ENCODE measurements at places on chromosomes 11 and 22.

DNA sequence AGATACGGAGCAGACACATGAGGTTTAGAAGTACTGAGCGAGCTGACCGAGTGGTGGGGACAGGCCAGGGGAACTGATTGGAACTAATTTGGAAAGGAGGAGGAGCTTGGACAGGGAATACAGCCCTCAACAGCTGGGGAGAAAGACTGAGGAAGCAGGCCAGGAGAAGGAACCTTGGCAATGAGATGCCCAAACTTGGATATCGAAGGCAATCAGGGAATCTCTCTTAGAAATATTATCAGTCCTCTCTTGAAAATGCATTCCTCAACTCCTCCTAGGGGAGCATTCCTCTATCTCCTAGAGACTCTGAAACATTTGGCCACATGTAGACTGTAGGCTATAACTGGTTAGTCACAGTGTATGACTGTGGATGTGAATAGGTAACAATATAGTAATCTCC, 284.6 kb downstream of the GUCY1A2 start:
- no peak for DNase-seq

GRCh38 chr11:112588252-112588694, 327.6 kb upstream of the PLET1 start:
- peak; percentile 27 for DNase-seq

DNA sequence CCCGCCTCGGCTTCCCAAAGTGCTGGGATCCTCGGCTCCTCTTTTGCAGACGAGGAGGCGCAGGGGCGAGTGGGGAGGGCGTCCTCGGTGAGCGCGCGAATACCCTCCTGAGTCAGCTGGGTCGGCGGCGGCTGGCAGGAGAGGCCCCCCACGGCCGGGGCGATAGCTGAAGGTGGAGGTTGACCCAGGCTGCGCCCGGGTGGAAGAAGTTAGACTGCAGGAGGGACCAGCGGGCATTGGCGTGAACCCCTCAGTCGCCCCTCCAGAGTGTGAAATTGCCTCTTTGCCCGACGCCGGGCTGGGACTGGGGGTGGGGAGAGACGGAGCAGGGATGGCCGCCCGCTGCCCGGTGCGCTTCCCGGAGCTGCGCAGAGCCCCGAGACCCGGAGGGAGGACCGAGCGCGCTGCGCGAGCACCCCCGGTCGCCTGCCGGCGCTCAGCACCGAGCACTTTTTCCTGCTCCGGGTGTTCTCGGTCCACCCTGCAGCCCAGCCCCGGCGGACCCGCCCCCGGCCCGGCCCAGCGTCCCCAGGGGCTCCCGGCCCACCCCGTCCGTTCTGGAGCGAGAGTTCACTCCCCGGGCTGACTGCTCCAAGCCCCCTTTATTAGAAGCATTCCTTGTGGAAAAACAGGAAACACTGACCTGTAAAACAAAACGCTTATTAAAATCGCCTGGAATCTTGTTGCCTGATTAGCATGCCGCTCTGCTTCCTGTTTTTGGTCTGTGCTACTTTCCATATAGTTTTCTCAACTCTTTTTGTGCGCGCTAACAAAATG, 13.7 kb upstream of the CPT1A start:
- DNase-seq = peak; percentile 28

- DNase-seq = no peak
Observed at GRCh38 chr22:20654343-20655208, 119.3 kb upstream of the SERPIND1 start.

- DNase-seq = peak; percentile 15
Observed at GRCh38 chr11:128956401-128957201, 13.9 kb upstream of the TP53AIP1 start.

DNA sequence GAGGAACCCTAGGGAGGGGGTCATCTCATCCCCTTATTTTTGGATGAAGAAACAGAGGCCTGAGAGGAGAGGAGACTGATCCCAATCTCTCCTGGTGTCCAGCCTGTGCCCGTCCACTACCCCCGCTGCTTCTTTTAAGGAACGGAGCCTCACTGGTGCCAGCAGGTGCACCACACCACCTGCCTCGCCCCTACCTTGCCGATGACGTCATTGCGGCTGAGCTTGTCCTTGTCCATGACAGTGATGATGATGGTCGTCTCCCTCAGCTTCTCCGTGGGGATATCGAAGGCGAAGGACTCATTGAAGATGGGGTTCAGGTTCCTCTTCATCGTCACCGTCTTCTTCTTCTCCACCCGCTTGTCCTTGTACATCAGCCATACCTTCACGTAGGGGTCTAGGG, 14.3 kb downstream of the LRRC10B start:
- DNase-seq = no peak

DNA sequence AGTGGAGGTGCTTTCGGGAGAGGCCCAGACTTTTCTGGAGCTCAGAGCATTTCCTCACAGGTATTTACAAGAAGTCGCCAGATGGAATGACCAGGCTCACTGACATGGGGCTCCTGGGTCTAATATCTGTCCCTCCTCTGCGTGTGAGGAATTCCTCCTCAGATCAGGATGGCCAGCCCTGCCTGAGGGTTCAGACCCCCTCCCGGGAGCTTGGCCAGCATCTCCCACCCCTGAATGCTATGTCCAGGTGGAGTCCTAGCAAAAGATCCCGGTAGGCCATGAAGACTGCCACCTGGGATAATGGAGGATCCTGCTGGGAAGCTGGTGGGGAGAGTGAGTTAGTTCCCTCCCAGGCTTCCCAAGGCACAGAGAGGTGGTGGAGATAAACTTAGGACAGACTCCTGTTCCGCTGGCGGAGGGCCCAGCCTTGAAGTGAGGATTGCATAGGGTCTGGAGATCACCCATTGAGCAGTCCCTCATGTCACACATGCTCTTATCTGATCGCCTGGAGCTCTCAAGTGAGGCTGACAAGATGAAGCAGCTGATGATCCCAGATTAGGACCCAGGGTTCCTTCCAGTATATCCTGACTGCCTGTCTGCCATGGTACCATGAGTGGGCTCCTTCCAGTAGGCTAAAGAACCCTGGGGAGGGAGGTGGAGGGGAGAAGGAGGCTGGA, 5.7 kb downstream of the OAF start:
- DNase-seq = no peak

GRCh38 chr11:119373921-119374631, 7.4 kb downstream of the USP2 start:
- DNase-seq = peak; percentile 70

DNA sequence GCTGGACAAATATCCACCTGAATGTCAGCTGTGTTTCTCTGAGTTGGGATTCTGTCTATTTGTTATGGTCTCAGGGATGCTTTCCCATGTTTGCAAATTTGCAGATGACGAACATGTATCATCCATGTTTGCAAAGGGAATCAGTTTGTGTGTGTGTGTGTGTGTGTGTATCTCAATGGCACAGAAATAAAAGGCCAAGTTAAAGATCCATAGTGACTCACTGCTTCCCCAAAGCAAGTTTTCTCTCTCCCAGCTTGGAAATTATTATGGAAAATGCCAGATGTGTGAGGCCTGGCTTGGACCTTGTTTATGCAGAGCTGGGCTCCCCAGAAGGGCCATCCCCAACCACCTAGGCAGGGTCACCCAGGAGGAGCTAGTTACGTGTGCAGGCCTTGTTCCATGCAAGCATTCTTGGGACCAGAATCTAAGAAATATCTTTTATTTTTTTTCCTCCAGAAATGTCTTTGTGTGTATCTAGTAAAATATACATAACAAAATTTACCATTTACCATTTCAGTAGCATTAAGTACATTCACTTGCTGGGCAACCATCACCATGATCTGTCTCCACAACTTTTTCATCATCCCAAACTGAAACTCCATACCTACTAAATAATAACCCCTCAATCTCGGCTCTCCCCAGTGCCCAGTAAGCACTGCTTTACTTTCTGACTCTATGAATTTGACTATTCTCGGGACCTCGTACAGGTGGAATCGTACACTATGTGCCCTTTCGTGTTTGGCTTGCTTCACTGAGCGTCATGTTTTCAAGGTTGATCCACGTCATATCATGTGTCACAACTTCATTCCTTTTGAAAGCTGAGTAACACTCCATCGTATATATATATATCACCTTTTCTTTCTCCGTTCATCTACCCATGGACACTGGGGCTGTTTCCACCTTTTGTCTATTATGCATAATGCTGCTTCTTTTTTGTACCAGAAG, 56.6 kb upstream of the WNT7B start:
- DNase-seq = no peak

GRCh38 chr22:39543095-39543494, 10.5 kb upstream of the RPS19BP1 start:
- peak; percentile 36 for DNase-seq

GRCh38 chr11:119964136-119965025, 173.5 kb downstream of the TRIM29 start:
- DNase-seq = no peak

GRCh38 chr11:29027436-29027835, 919.2 kb downstream of the METTL15 start:
- no peak for DNase-seq

DNA sequence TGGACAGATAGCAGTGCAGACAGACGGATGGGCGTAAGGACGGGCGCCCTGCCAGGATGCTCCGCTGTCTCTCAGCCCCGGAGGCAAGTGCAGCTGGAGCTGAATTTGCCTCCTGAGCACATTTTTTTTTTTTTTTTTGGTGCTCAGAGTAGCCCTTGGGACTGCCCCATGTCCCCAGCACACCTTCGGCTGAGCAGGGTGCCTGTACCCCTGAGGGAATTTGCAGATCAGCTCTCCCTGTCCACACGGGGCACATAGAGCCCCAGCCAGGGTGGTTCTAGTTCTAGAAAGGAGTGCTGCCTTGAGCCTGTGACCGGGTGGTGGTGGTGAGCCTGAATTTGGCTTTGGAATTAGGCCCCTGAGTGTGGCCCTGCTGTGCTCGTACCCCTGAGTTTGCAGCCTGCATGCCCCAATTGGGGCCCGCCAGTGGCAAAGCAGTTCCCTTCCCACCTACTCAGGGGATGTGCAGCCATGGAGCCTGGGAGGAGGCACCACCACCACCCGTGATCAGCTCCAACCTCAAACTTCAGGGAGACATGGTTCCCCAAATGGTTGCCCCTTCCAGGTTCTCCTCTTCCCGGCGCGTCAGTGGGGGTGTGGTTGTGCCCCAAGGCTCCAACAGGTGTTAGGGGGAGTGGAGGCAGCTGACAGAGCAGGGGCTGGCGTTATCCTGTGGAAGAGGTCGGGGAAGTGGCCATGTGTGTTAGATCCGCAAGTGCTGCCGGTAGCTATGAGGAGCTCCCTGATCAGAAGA, 1232.7 kb downstream of the BRD1 start:
- DNase-seq = no peak

DNA sequence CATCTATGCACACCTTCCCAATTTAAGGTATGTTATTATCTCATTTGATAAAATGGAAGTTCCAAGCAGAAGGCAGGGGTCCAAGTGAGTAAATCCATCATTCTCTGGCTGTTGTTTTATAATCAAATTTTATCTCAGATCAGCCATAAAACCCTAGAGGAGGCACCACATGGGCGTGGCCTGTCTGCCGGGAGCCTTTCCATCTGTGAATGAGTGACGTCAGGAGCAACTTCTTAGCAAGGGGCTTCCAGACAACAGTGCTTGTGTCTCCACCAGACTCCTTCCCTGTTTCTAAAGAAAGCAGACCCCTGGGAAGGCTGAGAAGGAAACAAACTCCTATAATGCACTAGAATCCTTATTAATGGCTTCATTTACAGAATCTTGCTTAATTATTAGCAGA, 13.5 kb downstream of the SEZ6L start:
- DNase-seq = no peak

DNA sequence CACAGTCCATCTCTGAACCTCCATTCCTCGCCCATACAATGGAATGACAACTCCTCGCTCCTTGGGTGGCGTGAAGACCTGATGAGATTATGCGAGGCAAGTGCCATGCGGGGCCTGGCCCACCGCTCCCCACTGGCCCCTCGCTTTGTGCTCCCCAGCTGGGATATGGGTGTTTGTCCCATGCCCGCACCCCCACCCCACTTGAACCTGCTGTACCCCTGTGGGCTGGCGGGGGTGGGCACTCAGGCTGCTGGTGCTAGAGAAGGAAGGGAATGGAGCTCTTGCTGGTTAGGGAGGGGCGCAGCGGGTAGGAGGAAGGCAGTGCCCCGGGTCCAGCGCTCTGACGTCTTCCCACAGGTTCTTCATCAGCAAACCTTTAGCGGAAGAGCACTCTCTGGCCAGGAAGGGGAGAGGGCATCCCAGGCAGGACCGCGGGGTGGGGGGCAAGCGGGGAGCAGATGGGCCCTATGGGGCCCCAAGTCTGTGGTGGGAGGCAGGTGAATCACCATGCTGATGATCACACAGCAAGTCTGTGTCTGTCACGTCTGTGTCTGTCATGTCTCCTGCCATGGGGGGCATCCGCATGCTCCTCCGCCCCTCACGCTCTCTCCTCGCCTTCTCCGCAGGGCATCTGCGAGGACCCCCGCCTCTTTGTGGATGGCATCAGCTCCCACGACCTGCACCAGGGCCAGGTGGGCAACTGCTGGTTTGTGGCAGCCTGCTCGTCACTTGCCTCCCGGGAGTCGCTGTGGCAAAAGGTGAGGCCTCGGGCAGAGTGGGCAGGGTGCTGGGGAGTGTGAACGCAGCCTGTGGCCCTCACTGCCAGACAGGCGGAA, 9.4 kb upstream of the OMP start:
- no peak for DNase-seq

GRCh38 chr11:69965821-69966582, 112.1 kb upstream of the ANO1 start:
- no peak for DNase-seq

- DNase-seq = no peak
Observed at GRCh38 chr22:16933291-16934282, 74.4 kb downstream of the GAB4 start.

- DNase-seq = no peak
Observed at GRCh38 chr11:109432105-109432504, 10.1 kb downstream of the C11orf87 start.

- no peak for DNase-seq
Observed at GRCh38 chr22:19635644-19636043, 78.7 kb upstream of the SEPTIN5 start.

DNA sequence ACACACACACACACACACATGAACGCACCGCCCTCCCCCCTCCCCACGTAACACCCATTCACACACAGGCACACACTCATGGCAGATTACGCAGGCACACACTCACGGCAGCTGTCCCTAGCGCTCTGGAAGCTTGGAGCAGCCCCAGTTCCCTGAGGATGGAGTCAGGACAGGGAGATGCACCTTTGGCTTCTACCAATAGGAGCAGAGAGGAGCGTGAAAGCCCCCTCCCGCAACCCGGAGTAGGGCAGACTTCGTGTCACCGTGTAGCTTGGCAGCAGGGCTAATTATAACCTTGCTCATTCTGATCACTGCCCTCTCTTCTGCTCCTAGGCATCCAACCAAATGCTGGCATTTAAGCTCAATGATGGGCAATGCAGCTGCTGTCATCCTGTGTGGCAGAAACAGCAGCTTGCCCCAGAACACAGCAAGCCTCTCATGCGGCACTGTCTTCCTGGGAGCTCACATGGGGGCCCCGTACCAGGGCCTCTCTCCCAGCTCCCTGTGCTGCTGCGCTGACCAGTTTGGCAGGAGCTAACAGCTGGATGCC, 31.9 kb downstream of the ANKK1 start:
- no peak for DNase-seq
